ENCODE measurements at places on chromosomes 2 and 18.

DNA sequence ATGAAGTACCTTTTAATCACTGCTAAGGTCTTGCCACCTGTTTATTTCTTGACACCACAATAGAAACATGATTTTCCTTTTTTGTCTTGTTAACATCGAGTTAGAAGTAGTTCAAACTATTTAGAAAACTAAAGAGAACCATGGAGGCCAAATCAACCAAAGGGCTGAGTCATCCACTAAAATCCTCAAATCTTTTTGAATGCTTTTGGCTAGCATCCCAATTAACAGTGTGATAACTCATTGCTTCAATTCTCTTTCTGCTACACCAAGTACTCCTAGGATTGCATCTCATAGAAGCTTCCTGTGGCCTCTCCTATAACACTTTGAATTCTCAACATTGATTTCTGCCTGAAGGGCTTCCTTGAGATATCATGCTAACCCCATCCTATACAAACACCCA, 159.9 kb upstream of the MMADHC start:
- no peak for DNase-seq

- DNase-seq, result no peak
These were observed 719 bp downstream of the SMAD2 start for GRCh38 chr18:47929681-47930198.

DNA sequence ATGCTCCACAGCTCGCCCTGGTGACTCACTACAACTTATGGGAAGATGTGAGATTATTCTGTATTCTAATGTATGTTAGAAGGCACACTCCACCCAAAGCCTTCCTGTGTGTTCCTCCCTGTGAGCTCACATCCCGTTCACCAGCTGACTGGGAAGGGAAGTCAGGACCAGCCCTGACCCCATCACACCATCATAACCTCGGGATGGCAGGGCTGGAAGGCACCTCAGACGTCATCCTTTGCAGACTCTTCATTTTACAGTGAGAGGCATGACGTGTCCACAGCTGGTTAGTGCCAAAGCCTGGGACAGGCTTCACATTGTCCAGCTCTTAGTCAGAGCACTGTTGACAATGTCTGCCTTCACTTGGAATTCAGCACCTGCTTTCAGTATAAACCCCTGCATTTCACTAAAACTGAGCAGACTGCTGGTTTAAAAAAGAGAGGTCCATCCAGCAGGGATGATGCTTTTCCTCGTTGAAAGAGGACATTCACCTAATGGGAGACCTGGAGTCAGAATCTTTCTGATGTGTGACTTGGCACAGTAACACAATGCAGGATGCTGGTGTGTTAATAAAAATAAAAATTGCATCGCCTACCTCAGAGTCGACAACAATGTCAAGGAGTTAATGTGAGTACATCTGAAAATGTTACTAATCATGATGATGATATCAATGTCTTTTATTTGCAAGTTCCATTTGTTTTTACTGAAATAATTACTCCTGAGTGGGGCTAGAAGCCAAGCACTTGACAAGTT, 418.0 kb upstream of the TNP1 start:
- DNase-seq, result no peak

- DNase-seq, result no peak
These were observed at the start of gene IL1B for GRCh38 chr2:112836695-112837117. Gene IL1B (minus strand): TSS chr2:112836779. CDS start chr2:112836229, 550 bp downstream.

GRCh38 chr2:128485761-128486639, 167.3 kb upstream of the HS6ST1 start:
- no peak for DNase-seq

Measured in right kidney (tissue), 9 donors.